Natural killer cell (primary cell): ENCODE measurements at places on chromosomes 6 and 20.

GRCh38 chr20:6802227-6802626, 34.7 kb downstream of the BMP2 start:
- DNase-seq = no peak

- no peak for DNase-seq
These were observed 23.5 kb downstream of the USP49 start for GRCh38 chr6:41871691-41872090.

- DNase-seq = no peak
These were observed at the start of gene HS3ST5 for GRCh38 chr6:114342826-114343781. HS3ST5 (minus strand) TSS chr6:114343023; CDS start chr6:114062845, 280,178 bp downstream.

DNA sequence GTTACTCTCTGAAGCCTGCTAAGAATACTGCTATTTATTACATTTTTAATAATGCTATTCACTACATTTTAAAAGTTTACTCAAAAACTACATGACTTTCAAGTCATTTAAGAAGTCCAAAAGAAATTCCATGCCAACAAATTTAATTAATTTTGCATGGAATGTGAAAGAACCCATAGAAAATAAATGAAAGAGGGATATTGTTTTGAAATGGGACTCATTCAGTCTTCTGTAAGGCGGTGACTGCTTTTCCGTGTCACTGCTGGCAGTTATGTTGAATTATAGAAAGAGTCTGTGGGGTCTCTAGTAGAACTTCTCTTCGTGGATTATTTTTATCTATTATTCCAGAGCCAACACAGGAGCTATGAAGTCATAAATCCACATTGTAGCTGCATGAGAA, 211.2 kb downstream of the LAMA2 start:
- DNase-seq = no peak

DNA sequence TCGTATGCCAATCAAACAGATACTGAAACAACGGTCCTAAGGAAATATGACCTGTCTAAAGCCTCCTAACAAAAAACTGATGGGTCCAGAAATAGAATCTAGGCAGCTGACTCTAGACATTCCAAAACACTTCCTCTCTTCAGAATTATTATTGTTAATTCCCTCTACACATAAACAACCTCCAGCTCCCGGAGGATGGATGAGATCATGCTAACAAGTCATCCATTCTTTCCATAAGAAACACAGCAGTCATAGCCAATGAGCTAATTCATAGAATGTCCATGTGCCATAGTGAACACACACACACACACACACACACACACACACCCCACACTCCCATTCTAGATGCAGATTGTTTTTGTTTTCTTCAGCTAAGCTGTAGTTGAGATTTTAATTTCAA, 44.3 kb downstream of the HDGFL1 start:
- DNase-seq = no peak

- no peak for DNase-seq
These were observed 66.3 kb upstream of the CD93 start for GRCh38 chr20:23152308-23152892.

DNA sequence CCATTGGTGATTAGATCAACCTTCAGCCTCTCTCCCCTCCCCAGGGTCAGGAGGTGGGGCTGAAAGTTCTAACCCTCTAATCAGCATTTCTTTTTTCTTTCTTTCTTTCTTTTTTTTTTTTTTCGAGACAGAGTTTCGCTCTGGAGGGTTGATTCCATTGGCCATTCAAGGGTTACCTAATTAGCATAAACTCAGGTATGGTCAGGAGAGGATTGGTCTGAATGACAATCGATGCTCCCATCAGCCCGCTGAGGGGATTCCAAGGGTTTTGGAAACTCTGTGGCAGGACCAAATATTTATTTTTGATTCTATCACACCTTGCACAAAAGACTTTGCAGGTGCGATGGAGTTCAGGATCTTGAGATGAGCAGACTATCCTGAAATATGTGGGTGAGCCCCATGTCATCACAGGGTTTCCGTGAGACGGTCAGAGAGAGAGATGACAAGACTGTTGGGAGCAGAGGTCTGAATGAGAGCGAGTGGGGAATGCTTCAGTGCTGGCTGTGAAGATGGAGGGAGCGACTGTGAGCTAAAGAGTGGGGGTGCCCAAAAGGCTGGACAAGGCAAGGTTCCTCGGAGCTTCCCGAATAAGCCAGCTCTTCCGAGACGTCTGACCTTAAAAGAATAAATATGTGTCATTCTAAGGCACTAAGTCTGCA, 107.1 kb downstream of the BMP7 start:
- DNase-seq = no peak

GRCh38 chr6:2988094-2988425, 11.6 kb upstream of the NQO2 start:
- DNase-seq = no peak

DNA sequence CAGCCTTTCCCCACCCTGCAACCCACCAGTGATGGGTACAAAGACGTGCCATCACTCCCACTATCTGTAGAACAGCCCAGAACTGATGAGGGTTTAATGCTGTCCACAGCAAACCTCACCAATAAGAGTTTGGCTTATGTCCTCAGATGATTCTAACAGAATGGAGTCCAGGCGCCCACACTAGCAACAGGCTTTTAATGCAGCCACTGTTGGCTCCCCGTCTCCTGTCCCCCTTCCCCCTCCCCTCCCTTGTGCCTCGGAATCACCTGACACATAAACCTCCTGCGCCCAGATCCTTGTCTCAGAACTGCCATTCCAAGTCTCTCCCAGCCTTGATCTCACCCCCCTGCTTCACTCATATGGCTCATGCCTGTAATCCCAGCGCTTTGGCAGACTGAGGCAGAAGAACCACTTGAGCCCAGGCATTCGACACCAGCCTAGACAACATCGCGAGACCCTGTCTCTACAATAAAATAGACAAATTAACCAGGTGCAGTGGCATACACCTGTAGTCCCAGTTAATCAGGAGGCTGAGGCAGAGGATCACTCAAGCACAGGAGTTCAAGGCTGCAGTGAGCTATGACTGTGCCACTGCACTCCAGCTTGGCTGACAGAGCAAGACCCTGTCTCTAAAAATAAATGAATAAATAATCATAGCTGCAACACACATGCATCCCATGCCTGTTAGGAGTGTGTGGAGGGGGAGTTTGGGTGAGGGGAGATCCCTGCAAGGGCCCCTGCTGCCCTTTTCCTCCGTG, 85.6 kb downstream of the SNX5 start:
- no peak for DNase-seq

DNA sequence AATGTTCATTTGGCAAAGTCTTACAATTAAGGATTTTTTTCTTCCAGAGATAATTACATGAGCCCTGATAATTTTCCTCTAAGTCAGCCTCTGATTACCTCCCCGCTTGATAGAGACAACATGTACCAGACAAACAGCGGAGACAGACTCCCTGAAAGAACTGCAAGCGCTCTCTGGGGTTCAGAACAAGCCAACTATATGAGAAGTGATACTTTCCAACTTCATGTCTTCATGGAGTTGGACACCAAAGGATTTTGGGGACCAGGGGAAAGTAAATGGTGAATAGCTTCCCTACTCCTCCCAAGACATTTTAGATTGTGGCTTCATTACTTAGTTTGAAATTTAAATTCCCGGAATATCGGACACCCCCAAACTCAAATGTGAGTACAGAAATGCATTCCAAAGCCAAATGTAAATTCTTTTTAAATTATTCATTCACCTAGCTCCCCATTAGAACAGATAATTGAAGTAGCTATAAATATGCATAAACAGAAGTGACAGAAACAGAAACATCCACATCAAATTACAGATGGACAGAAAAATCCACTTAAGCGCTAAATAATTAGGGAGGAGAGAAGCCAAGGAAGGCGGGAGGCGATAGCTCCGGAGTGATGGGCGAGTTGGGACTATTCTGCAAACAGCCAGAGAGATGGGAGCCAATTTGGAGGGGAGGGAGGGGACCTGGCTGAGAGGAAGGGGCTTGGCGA, 129.7 kb upstream of the AKAP12 start:
- DNase-seq = no peak

- DNase-seq = no peak
These were observed 5.5 kb downstream of the CDH4 start for GRCh38 chr20:61257611-61258010.

- DNase-seq = no peak
These were observed 173.5 kb upstream of the IRAK1BP1 start for GRCh38 chr6:78693835-78694234.

DNA sequence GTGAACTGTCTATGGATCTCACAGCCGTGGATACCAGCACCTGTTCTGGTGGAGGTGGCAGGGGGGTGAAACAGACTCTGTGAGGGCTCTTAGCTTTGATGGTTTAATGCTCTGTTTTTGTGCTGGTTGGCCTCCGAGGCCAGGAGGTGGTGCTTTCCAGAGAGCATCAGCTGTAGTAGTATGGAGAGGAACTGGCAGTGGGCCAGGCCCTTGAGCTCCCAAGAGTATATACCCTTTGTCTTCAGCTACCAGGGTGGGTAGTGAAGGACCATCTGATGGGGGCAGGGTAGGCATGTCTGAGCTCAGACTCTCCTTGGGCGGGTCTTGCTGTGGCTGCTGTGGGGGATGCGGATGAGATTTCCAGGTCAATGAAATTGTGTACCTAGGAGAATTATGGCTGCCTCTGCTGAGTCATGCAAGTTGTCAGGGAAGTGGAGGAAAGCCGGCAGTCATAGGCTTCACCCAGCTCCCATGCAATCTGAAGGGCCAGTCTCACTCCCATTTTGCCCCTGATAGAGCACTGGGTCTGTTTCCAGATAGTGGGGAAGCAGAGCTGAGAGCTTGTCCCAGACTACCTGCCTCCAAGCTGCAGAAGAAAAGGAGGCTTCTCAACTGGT, 102.7 kb upstream of the AHI1 start:
- DNase-seq = no peak

GRCh38 chr6:142685852-142686506, 259.0 kb downstream of the HIVEP2 start:
- DNase-seq = no peak

GRCh38 chr6:136566851-136567250, 16.6 kb upstream of the MAP7 start:
- DNase-seq = no peak

GRCh38 chr6:79048611-79049010, 29.4 kb downstream of the PHIP start:
- peak; percentile 35 for DNase-seq

DNA sequence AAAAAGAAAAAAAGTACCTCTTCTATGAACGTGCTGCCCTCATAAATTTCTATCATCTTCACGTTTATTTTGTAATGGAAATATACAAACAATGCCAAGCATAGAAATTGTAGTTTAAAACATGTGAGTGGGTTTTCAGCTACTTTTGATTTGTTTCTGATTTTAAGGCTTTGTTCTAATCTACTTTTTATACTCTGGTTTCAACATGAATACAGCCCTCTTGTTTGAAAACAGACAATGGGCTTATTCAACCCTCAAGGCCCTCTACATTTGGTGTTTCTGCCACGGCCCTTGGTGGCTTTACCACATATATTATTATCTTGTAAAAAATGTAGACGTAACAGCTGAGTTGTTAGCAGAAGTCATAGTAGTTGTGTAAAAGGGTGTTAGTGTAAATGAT, 153.9 kb downstream of the SOX4 start:
- no peak for DNase-seq

DNA sequence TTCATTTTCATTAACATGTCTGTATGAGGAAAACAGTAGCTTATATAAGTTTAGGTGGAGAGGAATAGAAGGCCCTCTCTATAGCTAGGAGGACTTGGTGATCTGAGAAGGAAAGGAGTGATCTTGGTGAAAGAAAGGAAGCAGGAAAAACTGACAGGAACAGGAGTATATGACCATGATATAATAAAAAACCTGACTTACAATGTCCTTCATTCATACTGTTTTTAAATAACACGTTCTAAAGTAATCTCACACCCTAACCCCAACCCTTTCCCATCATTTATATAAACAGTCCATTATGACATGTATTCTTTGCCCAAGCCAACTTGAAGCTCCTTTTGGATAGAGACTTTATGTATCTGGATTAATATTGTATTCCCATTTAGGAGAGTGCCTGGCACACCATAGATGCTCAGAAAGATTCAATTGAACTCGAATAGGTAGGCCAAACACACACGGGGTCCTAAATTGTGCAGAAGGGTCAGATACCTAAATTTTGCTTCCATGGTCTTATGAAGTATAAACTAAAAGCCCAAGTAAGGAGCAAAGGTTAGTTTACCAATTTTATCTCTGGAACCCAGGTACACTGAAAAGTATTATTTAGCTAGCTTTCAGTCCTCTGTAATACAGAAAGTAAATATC, 75.9 kb downstream of the OR2B2 start:
- DNase-seq = no peak

GRCh38 chr6:140976806-140977205, 1155.9 kb upstream of the GJE1 start:
- DNase-seq = no peak

GRCh38 chr6:41770381-41771057, 9.2 kb downstream of the FRS3 start:
- no peak for DNase-seq

GRCh38 chr6:39865011-39865888, 69.0 kb downstream of the MOCS1 start:
- DNase-seq = peak; percentile 52

DNA sequence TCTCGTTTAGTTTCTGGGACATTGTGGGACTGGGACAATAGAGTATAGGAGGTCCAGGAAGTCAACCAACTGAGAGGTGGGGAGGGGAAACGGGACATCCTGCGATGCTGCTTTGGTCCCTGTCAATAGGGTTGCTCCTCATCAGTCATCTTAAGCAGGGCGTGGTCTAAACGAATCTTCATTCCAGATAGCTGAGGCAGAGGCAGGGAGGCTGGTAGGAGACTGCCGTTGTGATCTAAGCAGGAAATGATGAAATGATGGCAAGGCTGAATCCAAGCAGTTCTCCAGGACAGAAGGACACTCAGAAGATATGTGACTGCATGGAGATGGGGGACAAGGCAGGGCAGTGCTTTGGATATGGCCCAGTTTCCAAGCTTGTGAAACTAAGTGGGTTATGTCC, 953.4 kb downstream of the KIF16B start:
- DNase-seq = no peak

GRCh38 chr6:84403545-84403944, 176.1 kb upstream of the CEP162 start:
- no peak for DNase-seq

- no peak for DNase-seq
These were observed 4.0 kb downstream of the SENP6 start for GRCh38 chr6:75605635-75606034.

DNA sequence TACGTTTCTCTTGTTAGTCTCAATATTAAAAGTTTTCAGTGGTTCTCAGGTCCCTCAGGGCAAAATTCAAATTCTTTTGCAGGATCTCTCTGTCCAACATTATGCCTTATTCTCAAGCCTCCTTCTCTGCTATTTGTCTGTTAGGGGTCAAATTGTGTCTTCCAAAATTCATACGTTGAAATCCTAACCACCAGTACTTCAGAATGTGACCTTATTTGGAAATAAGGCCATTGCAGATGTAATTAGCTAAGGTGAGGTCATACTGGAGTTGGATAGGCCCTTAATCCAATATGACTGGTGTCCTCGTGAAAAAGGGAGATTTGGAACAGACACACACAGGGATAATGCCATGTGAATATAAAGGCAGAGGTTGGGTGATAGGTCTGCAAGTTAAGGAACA, 64.1 kb upstream of the ADGRF1 start:
- no peak for DNase-seq

- DNase-seq = no peak
These were observed 52.0 kb downstream of the TBXT start for GRCh38 chr6:166115609-166116008.
